ELF-1 (cell line): ENCODE measurements at places on chromosomes 4 and X.

GRCh38 chr4:101345271-101345595, 2.1 kb downstream of the PPP3CA start:
- DNase-seq = no peak

DNA sequence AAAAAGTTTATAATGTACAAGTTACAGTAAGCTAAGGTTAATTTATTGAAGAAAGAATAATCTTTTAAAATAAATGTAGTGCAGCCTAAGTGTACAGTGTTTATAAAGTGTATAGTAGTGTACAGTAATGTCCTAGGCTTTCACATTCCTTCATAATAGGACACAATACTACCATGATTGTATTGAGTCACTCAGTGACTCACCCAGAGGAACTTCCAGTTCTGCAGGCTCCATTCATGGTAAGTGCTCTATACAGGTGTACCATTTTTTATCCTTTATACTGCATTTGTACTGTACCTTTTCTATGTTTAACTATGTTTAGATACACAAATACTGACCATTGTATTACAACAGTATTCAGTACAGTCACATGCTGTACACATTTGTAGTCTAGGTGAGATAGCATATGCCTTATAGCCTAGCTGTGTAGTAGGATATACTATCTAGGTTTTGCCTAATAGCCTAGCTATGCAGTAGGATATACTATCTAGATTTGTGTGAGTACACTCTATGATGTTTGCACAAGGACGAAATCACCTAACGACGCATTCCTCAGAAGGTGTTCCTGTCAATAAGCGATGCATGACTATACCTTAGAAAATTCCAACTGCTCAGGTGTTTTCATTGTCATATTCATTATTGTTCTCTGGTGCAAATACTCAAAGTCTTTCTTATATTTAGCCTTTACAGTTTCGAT, 5.5 kb upstream of the TMEM255A start:
- DNase-seq = no peak

DNA sequence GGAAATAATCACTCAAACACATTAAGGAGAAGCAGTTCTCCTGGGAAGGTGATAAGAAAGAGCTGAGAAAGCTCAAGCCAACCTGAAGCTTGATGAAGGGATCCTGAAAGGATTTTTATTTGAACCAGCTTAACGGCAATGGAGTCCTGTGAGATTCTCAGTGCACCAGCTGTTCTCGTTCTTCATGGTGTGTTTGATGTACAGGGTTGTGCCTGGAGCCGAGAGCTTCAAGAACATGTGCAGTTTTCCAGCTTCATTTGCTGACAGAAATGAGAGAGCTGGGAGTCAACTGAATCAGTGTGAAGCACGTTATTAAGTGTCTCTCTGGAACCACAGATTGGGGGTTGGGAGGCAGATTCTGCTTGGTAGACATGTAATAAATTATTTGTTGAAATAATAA, 115.7 kb downstream of the ANKRD50 start:
- DNase-seq = no peak

- DNase-seq = no peak
These were observed 17.6 kb downstream of the ARMCX2 start for GRCh38 chrX:101642093-101642492.

DNA sequence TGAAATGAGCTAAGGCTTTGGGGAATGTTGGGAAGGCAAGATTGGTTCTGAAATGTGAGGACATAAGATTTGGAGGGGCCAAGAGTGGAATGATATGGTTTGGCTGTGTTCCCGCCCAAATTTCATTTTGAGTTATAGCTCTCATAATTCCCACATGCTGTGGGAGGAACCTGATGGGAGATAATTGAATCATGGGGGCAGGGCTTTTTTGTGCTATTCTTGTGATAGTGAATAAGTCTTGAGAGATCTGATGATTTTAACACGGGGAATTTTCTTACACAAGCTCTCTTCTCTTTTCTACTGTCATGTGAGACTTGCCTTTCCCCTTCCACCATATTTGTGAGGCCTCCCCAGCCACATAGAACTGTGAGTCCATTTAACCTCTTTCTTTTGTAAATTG, 157.6 kb upstream of the C1QTNF7 start:
- no peak for DNase-seq

- DNase-seq = no peak
These were observed 443.6 kb upstream of the AR start for GRCh38 chrX:67100031-67100884.

GRCh38 chr4:46645126-46645525, 255.2 kb upstream of the GABRA2 start:
- no peak for DNase-seq

DNA sequence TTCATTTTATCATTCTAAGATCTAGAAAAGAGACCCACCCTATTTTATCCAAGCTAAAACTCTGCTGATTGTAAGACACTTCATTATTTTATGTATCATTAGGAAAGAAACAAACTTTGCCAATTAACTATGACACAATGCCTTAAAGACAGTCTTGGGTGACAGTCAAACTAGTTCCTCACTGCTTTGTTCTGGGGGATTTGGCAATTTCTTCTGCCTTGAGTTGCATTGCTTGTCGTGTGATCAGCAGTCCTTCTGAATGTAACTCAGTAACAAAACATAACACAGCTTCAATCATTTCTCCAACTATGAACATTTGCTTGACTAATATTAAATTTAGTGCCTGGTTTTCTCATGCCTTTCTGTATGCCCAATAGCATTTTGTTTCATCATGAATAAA, 577.9 kb upstream of the DIPK2B start:
- DNase-seq = no peak

DNA sequence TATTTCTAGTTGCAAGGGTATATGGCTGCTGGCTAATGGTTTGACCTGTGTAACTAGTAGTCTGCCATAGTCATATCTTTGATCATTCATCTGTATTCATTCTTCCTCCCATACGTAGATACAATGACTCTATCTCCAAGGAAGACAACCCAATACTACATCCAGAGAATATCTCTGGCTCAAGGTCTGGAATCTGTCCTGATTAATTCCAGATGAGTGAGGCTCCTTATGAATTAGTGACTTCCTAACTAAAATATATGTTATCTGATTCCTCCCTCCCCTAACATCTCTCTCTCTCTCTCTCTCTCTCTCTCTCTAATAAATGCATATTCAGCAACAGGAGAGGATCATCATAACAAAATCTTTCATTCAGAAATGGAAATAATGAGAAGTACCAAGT, 641.5 kb downstream of the FAT4 start:
- DNase-seq = no peak

DNA sequence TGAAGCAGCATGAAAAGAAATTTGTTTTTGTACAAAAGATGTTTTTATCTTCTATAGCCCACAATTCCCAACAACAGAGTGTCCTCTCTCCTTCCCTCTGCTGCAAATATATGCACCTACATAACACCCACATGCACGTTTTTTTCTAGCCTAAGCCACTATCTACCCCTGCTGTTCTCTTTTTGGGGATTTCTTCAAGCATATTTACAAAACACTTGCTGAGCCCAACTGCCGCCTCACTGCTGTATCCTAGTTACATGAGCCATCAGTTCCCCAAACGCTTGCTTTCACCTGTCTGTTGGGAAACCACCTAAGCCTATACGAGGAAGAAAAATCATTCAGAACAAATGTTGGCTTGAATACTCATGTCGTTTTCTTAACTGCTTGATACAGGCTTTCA, 127.2 kb downstream of the CHRNA9 start:
- no peak for DNase-seq

GRCh38 chrX:150990910-150991309, 7.8 kb downstream of the HMGB3 start:
- peak; percentile 73 for DNase-seq

GRCh38 chrX:63764946-63765345, 20.1 kb downstream of the ARHGEF9 start:
- no peak for DNase-seq

GRCh38 chr4:552019-552418, 24.1 kb downstream of the TMEM271 start:
- DNase-seq = no peak

DNA sequence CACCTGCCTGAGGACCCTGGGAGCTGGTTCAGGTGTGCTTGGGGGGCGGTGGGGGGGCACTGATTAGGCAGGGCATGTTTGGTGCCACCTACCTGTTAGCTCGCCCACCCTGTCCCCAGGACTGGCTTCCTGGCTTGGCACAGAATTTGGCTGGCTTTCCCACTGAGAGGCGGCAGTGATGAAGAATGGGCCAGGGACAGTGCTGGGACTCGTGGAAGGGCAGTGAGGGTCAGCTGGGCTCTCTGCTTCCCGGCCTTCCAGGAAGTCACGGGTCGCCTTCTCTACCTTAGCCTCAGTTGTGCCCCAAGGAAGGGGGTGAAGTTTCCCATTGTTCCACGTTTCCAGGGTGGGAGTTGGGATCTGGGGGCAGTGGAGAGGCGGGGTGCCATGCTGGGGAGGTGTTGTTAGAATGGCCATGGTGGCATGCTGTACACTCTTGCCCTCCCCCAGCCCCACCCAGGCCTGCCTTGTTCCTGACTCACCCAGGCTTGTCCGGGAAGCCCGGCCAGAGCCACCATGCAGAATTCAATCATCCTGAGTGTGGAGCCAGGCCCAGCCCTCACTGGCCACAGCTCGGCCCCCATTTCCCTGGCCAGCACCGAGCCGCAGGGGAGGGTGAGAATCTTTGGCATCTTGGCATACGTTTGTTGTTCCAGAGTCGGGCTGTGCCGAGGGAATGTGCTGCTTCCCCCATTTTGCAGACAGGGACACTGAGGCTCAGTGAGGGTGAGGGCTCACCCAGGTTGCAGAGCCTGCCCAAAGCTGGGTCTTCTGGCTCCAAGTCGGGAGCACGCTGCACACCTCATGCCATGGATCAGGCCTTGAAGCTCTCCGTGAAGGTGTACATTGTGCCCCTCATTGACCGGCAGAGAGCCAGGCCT, 21.9 kb upstream of the GPR78 start:
- DNase-seq = no peak

DNA sequence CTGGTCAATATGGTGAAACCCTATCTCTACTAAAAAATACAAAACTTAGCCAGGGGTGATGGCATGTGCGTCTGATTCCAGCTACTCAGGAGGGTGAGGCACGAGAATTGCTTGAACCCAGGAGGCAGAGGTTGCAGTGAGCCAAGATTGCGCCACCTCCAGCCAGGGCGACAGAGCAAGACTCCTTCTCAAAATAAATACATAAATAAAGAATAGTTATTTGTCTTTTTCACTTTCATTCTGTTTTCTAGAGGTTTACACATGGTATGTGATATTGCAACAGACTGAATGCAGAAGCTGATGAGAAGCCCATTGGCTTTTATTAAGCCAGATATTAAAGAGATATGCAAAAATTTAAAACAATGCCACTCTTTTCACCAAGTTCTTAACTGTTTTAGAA, 8.2 kb downstream of the KLHL15 start:
- no peak for DNase-seq

GRCh38 chr4:10063544-10064300, 42.4 kb upstream of the SLC2A9 start:
- DNase-seq = peak; percentile 93

GRCh38 chr4:62517716-62518115, 1317.6 kb downstream of the ADGRL3 start:
- DNase-seq = no peak

GRCh38 chr4:107896158-107896645, 35.1 kb upstream of the CYP2U1 start:
- no peak for DNase-seq

- DNase-seq = no peak
These were observed 104.5 kb upstream of the GATB start for GRCh38 chr4:151865312-151865711.

DNA sequence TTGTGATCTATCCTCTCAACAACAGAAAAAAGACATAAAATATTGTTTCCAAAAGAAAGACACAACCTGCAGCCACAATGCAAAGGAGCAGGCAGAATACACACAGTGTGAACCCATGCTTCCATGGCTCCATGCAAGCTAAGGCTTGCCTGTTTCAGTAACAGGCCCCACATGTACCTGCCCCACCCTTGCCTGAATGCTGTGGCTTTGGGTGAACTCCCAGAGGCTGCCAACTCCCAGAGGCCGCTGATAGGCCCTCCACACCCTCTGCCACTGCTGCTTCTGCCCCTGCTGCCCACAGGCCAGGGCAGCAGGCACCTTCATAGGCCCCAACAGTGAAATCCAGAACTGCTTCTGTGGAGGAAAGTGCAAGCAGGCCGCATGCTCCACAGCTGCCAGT, 313.9 kb downstream of the CHIC1 start:
- DNase-seq = no peak

- DNase-seq = no peak
These were observed 47.1 kb upstream of the KLHL34 start for GRCh38 chrX:21705225-21705624.

- DNase-seq = no peak
These were observed 37.9 kb downstream of the FAT1 start for GRCh38 chr4:186685767-186686183.

GRCh38 chrX:119734897-119735339, 23.5 kb upstream of the SOWAHD start:
- no peak for DNase-seq

- no peak for DNase-seq
These were observed 31.2 kb downstream of the MSX1 start for GRCh38 chr4:4890574-4891255.

DNA sequence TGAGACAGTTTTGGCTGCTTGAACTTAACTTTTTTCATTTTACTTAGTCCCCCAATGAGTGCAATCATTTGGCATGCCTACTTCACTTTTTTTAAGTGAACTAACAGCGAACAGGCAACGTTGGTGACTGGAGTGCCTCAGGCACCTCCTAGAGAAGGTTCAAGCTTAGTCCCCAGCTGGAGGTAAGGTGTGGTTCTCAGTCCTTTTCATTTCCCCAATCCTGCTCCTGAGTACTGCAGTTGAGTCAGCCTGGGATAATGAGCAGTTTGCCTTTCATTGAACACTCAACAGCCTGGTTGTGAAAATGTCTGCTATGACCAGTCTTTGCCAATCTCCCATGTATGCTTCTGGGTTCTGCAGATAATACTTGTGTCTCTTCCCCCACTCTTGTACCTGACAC, 109.5 kb downstream of the CDKL5 start:
- no peak for DNase-seq

DNA sequence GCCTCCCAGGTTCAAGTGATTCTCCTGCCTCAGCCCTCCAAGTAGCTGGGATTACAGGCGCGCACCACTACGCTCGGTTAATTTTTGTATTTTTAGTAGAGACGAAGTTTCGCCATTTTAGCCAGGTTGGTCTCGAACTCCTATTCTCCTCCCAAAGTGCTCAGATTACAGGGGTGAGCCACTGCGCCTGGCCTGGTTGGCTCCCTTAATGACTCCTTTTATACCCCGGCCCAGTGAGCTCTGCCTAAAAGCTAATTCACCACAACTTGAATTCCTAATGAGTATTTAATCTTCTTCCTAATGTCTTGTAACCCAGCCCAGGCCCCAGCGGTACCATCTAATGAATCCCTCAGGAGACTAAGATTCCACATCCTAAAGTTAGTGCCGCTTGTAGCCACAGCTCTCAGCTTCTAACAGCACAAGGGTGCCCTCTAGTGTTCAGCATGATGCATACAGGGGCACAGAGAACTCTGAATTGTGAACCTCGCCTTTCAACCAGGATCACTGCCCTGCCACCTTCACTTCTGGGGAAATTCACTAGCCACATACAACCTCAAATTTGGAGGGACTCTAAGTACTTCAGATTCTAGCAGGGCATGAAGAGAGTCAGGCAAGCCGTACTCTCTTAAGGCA, 89.5 kb downstream of the OR13H1 start:
- peak; percentile 72 for DNase-seq

GRCh38 chrX:74529311-74529710, 85.1 kb downstream of the RLIM start:
- no peak for DNase-seq

GRCh38 chr4:27267339-27267969, 406.8 kb downstream of the STIM2 start:
- no peak for DNase-seq

GRCh38 chr4:142563682-142564291, 282.3 kb downstream of the INPP4B start:
- DNase-seq = peak; percentile 36
